ENCODE measurements at places on chromosomes 7 and 10.

- DNase-seq = no peak
Measured at GRCh38 chr10:116646502-116646901, 25.7 kb downstream of the PNLIPRP2 start.

DNA sequence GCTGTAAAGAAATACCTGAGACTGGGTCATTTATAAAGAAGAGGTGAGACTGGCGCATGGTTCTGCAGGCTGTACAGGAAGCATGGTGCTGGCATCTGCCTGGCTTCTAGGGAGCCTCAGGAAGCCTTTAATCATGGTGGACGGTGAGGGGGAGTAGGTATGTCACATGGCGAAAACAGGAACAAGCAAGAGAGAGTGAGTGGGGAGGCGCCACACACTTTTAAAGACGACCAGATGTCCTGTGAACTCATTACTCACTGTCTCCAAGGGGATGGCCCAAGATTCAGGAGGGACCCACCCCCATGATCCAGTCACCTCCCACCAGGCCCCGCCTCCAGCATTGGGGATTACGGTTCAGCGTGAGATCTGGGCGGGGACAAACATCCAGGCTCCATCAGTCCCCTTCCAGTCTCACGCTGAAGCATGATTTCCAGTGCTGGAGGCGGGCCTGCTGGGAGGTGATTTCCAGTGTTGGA lies 3.2 kb downstream of the ZNF316 start:
- DNase-seq = no peak

- no peak for DNase-seq
Measured at GRCh38 chr10:91355998-91356397, 54.1 kb upstream of the HECTD2 start.

- no peak for DNase-seq
Measured at GRCh38 chr10:119505131-119505551, 37.4 kb downstream of the RGS10 start.

DNA sequence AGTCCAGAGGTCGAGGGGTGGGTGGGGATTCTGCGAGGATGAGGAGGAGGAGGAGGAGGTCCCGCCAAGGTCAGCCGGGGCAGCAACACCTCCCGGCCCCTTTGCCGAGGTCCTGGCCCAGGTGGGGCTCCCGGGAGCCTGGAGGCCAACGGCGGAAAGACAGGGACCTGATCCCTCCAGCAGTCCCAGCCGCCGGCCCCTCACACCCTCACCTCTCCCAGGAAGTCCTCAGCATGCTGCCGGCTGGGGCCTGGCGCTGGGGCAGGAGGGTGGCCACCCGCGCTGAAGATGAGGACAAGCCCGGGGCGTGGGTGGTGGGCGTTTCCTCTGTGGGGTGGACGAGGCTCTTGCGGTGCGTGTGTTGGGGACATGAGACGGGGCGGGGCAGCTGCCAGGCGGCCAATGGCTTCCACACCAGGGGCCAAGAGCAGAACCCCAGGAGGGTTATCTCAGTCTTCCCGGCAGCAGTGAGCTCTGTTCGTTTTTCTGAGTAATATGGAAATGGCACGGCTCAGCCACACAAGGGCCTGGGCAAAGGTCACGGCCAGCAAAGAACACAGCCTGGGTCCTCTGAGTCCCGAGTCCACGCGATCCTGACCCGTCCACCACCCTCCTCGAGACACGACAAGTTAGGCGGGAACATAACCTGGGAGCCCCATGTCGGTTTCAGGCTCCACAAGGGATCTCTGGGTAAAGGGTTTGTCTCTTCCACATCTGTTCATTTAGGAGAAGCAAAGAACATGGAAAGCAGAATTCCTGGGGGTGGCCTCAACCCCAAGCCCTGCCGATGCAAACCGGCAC lies 82.9 kb upstream of the PDGFA start:
- no peak for DNase-seq

DNA sequence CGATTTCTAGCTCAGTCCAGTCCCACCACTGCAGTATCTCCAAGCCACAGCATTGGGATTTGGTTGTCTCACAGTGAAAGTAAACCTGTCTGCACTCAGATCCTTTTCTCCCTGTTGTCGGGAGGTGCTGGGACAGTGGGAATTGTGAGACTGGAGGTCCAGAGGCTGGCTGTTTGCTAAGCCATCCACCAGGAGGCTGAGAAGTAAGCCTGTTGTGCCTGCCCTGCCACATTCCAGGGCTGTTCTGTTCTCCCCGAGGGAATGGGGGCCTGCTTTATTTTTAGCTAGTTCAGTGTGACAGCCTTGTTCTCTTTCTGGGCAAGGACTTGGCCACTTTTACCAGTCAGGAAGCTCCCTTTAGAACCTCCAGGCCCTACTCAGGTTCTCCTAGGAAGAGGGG lies 54.9 kb downstream of the HK1 start:
- no peak for DNase-seq

DNA sequence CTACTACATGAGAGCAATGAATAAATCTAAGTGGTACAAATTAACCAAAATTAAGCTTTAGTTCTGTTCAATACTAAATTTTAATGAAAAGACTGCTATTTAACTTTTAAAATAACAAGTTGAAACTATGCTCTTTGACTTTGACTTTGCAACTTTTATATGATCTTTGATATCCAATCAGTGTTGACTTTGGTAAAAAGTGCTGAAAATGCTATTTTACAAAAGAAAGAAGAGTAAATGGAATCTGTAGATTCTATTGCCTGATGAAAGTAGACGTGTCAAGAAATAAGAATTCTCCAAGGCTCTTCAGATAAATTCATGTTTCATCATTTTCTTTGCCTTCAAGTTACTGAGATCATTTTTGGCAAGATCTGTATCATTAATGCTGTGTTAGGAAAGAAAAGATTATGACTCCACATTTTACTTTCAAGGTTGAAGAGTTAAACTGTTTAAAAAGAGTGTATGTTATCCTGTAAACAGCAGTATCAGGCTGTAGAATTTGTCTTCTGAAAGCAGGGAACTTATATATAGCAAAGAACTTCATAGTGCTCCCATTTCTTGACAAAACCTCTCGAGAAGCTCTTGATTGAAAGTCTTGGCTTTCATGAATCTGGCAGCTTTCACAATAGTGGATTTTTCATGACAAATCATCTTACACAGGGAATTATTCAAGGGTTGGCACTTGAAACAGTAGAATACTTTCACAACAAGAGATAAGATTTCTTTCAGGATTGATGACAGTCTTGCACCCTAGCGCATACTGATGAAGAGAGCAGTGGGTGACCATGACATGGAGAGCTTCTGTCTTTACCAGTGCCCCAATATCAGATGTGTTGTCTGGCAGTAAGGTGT lies 72.1 kb downstream of the PTEN start:
- DNase-seq = no peak

DNA sequence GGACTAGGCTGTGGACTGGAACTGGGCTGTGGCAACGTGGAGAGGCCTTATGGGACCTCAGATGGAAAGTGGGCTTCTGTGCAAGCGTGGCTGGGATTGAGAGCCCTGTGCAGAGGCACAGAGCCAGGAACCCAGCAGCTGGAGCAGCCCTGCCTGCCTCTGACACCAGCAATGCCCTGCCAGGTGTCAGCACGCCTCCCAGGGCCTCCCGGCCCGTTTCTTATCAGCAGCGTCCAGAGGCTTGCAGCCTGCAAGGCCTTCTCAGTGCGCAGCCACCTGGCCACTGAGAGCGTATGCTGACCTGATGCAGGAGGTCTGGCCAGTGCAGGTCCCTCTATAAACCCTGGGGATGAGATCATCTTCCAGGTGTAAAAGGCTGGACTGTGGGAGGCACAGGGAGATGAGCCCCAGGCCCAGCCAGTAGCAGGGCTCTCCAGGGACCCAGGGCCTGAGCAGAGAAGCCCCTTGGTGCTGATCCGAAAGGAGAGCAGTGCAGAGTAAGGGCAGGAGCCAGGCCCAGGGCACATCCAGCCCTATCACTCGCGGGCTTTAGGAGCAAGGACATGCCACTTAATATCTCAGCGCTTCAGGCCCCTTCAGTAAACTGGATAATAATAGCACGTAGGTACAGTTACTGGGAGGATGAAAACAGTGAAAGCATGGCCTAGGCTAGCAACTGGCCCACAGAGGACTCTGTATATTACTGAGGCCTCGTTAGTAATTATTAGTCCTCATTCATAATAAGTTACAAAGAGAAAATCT lies 38.8 kb upstream of the ANTXRL start:
- DNase-seq = no peak

DNA sequence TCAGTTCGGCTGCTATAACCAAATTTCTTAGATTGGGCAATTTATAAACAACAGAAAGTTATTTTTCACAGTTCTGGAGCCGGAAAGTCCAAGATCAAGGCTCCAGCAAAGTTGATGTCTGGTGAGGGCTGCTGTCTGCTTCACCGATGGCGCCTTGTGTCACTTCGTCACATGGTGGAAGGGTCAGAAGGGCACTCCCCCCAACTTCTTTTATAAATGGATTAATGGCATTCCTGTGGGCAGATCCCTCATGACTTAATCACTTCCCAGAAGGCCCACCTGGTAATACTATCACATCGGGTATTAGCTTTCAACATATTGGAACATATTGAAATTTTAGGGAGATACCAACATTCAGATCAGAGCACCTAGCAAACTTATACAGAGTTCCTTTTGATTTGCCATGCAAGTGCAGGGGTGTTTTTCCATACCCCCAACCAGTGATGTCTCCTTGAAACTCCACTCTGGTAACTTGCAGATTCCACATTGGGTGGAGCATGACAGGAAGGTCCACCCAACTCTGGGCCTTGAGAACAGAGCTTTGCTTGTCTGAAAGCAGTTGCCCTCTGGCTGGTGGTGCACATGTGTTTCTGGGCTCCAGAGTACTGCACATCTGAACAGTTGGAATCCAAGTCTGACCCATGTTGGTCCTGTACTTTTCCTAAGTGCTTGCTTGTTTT lies 85.1 kb upstream of the KMT2E start:
- no peak for DNase-seq

- no peak for DNase-seq
Measured at GRCh38 chr7:16630654-16631053, 14.9 kb downstream of the ANKMY2 start.

- DNase-seq = no peak
Measured at GRCh38 chr7:145605963-145606362, 510.6 kb upstream of the CNTNAP2 start.

GRCh38 chr7:22849662-22850061 lies 27.0 kb upstream of the TOMM7 start:
- DNase-seq = no peak

DNA sequence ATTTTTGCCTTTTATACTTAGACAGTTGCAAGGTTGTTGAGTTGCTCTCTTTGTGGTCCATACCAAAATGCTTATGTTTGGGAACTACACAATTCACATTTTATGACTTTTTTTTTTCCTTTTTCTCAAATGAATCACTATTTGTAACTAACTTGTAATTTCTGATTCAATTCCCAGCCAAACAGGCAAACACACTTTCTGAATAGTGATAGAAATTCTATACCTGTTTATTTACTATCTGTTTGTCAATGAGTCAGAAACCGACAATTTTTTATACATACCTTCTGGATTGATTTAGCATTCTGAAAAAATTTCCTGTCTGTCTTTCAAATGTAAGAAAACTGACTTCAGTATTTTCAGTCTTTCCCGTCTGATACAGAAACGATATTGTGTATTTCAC lies 69.1 kb downstream of the MBL2 start:
- DNase-seq = no peak

GRCh38 chr7:38574086-38574485 lies 57.1 kb downstream of the AMPH start:
- no peak for DNase-seq

GRCh38 chr10:104246976-104247375 lies 7.7 kb upstream of the GSTO1 start:
- DNase-seq = no peak

- no peak for DNase-seq
Measured at GRCh38 chr10:121658111-121658510, 59.9 kb upstream of the FGFR2 start.

DNA sequence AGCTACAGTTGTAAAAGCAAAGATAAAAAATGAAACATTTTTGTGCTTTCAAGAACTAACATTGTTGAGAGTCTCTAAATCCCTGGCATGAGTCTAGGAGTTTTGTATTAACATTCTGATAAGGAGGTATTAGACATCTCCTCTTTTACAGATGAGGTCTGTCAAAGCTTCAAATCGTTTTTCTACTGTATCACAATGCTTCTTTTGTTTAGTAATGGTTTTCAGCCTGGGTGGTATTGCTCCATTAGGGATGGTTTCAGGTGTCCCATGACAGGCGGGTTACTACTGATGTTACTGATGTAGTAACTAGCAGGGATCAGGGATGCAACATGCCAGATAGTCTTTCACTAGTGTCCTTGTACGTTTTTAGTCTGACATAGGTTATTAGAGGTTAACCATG lies 27.4 kb downstream of the STAM start:
- DNase-seq = no peak
